ENCODE measurements at places on chromosomes 12 and 14.

DNA sequence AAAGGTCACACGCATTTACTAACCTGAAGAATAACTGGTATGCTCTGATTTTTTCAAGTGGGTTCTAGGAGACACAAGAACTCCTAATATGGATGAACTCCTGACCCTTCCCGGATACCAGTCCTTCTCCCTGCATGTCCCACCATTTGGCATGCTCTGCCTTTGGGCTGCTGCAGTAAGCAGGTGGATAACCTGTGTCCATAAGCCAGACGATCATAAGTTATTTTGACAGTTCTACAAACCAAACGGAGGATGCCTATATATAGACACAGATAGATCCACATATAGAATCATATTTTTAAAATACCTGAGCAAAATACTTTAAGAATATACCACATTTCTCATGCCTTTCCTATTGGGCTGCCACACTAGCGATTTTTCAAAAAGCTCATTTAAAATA lies 49.4 kb downstream of the TMTC1 start:
- DNase-seq, result no peak

GRCh38 chr14:77028384-77029231 lies at the start of gene IRF2BPL:
Gene IRF2BPL (minus strand): TSS chr14:77028708. CDS start chr14:77027792, 916 bp downstream.
- DNase-seq, result peak; percentile 83

- DNase-seq, result no peak
These were observed 472.1 kb upstream of the RGS6 start for GRCh38 chr14:71460091-71460490.

GRCh38 chr12:1865284-1865866 lies 45.0 kb downstream of the LRTM2 start:
- DNase-seq, result no peak

GRCh38 chr14:32167907-32168306 lies 33.9 kb upstream of the RNU6-7 start:
- no peak for DNase-seq

DNA sequence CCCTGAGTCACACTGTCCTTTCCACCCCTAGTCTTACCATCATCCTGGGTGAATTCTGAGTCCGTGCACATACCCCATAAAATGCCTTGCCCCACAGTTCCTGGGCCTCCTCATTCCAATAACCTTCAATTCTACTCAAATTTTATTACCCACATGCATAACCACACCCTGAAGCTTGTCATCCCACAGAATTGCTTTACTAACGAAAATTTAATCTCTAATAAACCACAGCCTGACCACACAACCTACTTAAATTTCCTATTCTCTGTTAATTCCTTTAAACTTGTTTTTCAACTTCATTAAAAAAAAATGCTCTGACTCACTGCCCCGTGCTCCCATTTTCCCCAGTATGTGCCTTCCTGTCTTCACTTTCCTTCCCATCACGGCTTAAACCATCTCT lies 205.9 kb downstream of the PHLDA1 start:
- DNase-seq, result no peak

DNA sequence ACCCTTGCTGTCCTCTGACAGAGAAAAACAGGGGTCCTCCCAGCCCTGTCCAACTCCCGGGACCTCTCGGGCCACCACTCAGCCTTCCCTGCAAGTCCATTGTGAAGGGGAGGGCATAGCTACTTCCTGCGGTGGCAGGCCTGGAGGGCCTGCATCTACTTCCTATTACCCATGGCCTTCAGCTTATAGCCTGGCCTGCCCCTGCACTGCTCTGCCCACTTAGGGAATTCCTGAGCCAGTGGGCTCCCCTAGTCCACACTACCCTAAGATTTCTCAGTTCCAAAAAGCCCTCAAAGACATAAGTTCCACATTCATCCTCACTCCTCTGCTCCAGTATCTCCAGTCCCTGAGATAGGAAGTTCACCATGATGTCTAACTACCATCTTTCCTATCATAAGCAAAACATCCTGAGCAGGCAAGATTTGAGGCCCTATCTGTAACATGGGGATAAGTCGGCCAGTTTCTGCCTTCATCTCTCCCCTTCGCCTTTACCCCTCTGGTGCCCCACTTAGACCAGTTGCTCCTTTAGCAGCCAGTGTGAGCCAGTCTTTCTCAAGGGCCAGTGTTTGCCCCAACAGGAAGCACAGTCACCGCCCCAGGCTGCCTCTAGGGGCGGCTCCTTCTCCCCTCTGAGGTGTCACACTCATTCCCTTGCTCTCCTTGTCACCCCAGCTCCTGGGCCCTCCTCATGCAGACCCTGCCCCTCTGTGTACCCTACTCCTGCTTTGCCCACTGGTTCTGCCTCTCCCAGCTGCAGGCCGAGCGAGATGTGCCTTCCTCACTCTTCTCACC lies 10.9 kb downstream of the HDAC7 start:
- no peak for DNase-seq

- DNase-seq, result no peak
These were observed 162.6 kb downstream of the SLC15A4 start for GRCh38 chr12:128661226-128661569.

DNA sequence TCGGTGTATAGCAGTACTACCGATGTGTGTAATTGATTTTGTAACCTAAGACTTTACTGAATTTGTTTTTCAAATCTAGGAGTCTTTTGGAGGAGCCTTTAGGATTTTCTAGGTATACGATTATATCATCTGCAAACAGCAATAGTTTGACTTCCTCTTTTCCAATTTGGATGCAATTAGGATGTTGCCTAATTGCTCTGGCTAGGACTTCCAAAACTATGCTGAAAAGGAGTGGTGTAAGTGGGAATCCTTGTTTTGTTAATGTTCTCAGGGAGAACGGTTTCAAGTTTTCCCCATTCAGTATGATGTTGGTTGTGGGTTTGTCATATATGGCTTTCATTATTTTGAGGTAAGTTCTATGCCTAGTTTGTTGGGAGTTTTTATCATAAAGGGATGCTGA lies 171.6 kb upstream of the PDE3A start:
- DNase-seq, result no peak

GRCh38 chr12:71587012-71587411 lies 76.6 kb downstream of the ZFC3H1 start:
- DNase-seq, result no peak

GRCh38 chr12:49864798-49865090 lies 21.8 kb upstream of the BCDIN3D start:
- no peak for DNase-seq

GRCh38 chr12:114913871-114914801 lies 230.2 kb upstream of the TBX3 start:
- DNase-seq, result no peak

DNA sequence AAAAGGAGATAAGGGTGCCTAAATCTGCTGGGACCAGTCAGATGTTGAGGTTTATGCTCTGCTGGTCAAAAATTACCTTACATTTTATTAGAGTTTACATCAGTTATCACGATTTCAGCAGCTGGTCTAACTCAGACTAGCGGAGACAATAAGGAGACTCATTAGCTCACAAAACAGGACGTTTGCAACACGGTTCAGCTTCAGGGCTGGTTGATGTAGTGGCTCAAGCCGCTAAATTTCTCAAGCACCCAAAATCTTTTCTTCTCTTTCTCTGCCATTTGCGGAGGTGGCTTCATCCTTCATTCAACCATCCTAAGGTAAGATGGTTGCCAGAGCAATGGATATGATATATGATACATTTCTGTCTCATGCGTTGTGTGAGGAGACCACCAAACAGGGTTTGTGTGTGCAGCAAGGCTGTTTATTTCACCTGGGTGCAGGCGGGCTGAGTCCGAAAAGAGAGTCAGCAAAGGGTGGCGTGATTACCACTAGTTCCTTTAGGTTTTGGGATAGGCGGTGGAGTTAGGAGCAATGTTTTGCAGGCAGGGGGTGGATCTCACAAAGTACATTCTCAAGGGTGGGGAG lies 30.3 kb upstream of the CLIP1 start:
- DNase-seq, result no peak

DNA sequence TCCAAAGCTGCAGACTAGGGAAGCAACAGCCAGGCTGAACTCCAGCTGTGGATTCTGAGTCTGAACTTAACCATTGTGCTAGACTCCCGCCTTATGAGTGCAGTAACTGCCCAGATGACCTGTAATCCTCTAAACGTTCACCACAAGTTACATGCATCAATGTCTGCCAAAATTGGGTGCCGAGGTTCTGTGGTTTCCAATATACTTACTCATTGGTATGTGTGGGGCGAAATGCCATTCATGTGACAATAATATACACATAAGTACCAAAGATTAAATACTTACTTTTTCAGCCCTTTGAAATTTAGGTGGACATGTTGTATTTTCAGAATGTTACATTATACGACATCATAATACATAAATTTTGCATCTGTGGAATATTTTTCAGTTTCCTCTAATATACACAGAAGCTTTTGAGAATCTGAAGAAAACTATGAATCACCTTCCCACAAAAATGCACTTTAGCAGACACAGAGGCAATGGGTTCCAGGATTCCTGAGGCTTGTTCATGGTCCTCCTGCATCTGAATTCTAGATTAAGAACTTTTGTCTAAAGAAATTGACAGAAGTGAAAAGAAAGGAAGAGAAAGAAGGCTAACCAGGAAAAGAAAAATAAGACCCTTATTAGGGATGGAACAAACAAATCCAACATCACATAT lies 31.7 kb downstream of the GRIP1 start:
- DNase-seq, result no peak

DNA sequence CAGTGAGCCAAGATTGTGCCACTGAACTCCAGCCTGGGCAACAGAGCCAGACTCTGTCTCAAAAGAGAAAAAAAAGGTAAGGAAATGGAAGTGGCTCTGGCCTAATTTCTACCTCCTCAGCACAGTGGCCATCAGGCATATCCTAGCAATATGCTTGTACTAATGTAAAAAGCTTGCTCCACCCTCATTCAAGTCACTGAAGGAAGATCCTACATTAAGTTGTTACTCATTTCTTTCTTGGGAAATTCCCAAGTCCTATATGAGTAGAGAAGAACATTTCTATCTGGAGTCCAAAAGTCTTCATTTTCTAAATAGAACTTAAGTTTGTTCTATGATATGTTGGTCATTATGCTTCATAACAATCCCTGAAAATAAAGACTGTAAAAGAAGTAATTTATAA lies 67.3 kb upstream of the HOXC13 start:
- no peak for DNase-seq

DNA sequence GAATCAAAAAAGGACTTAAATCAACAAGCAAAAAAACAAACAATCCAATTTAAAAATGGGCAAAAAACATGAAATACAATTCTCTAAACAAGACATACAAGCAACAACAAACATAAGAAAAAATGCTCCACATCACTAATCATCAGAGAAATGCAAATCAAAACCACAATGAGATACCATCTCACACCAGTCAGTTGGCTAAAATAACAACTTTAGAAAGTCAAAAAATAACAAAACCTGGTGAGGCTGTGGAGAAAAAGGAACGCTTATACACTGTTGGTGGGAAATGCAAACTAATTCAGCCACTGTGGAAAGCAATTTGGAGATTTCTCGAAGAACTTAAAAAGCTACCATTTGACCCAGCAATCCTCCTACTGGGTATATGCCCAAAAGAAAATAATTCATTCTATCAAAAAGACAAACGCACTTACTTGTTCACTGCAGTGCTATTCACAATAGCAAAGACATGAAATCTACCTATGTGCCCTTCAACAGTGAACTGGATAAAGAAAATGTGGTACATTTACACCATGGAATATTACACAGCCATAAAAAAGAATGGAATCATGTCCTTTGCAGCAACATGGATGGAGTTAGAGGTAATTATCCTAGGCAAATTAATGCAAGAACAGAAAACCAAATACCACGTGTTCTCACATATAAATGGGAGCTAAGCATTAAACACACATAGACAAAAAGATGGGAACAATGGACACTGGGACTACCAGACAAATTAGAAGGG lies 26.9 kb downstream of the PRKD1 start:
- DNase-seq, result no peak

DNA sequence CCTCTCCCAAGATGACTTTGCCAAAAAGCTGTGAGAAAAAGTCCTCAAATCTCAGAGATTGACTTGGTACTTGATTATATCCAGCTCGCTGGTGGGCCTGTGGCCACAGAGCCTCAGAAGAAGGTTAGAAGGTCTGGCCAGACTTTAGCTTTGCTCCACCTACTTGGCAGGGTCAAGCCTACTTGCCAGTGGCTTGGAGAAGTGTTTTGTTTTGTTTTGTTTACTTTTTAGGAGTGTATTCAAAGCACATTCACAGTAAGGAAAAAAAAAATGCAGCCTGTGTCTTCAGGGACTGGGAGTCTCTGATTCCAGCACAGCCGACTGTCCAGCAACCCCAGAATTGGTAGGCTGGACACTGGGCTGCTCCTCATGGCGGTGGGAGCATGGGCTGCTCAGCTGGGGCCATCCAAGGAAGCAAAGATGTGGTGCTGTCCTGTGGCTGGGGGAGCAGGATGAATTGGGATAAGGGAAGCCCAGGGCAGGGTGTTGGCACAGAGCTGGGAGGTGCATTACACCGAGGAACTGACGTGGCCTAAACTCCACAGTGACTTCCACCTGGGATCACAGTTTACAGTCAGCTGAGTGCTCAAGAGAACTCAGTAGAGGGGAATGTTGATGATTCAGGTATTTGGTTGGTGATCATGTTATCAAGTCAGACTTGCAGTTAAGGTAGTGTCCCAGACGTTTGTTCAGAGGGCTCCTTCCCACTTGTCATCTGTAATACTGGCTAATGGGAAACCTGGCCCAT lies 73.5 kb downstream of the PPP2R5C start:
- DNase-seq, result no peak

DNA sequence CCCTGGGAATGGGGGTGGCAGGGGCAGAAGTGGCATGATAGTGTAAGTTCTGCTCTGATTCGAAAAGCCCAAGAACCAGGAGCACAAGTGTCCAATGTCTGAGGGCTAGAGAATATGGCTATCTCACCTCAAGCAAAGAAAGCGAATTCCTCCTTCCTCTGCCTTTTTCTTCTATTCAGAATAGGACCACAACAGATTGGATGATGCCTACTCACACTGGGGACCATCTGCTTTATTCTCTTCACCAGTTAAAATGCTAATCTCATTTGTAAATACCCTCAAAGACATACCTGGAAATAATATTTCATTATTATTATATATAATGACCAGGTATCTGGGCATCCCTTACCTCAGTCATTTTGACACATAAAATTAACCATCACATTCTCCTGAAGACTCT lies 808.7 kb downstream of the NRXN3 start:
- no peak for DNase-seq

DNA sequence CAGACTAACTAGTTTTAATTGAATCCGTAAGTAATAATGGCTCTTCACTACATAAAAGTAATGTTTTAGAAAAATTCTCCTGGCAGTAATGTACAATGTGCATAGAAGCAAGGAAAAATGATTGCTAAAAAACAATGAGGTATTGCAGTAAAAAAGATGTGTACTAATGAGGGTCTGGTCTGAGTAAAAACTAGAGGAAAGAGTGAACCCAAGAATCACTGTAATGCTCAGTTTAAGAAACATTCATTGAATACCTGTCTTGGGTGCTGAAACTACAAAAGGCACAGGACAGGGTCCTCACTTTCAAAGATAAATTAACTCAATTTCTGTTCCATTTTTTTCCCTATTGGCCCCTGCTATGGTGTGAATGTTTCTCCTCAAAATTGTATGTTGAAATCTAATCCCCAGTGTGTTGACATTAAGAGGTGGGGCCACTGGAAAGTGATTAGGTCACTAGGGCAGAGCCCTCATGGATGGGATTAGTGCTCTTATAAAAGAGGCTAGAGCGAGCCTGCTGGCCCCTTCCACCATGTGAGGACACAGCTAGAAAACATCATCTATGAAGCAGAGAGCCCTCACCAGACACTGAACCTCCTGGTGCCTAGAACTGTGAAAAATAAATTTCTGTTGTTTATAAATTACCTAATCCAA lies 51.6 kb downstream of the RPS6KA5 start:
- DNase-seq, result no peak

GRCh38 chr12:104974626-104975290 lies 11.4 kb upstream of the NOPCHAP1 start:
- DNase-seq, result no peak

GRCh38 chr14:70166530-70167203 lies 22.1 kb downstream of the SLC8A3 start:
- DNase-seq, result no peak

GRCh38 chr12:69919495-69919894 lies 94.5 kb downstream of the MYRFL start:
- no peak for DNase-seq
